Cortex of kidney (tissue), 1 donor: ENCODE measurements at places on chromosomes 2 and 18.

GRCh38 chr2:28930205-28930604 is 35.7 kb downstream of the WDR43 start:
- no peak for DNase-seq

- no peak for DNase-seq
Observed at GRCh38 chr2:158644139-158644538, 151.0 kb upstream of the DAPL1 start.

- no peak for DNase-seq
Observed at GRCh38 chr2:124822516-124822915, 797.4 kb downstream of the CNTNAP5 start.

DNA sequence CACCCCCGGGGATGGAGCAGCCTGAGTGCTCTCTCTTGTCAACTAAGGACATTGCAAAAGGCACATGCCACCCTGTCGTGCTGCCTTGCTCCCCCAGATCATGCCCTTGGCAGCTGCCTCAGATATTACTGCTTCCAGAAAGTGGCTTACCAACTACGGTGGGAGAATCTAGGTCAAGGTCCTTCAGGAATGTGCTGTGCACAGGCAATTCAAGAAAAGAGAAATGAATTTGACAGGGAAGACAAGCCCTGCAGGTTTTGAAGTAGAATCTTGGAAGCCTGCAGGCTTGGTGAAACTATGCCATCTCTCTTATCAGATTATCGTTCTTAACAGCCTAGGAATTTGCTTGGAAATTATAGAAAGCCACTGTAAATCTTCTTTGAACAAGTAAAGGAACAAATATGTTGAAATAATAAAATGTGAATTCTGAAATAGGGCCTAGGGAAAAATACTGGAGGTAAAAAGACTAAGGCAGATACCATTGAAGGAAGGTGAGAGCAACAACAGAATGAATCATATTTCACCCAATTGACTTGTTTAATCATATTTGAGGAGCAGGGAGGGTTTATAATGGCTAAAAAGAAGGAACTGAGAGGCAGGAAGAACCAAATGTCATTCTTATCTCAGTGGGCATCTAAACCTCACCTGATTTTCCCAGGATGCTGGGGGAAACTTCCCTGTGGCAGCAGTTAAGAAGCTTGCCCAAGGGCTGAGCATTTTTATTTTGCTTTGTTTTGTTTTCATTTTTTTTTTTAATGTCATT is 94.0 kb upstream of the GLS start:
- DNase-seq = no peak

GRCh38 chr2:232609607-232610006 is 23.8 kb upstream of the EFHD1 start:
- DNase-seq = no peak

DNA sequence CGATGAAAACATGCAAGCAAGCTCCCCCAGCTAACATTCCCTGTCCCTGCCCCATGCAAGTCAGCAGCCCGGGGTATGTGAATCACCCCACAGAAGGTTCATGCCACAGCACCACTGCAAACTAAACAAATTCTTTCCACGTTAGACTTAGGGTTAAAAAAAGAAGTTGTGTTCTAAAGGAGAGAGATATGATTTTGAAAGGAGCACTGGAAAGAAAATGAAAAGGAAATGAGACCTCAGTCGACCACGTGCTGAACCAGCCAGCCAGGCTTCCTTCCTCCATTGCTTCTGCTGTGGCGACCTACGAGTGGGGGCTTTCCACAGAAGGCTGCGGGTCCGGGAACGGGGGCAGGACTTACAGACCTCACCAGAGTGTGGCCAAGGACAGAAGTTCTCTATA is 52.0 kb downstream of the ARL4C start:
- no peak for DNase-seq

GRCh38 chr18:79118797-79119196 is 49.6 kb downstream of the ATP9B start:
- no peak for DNase-seq

DNA sequence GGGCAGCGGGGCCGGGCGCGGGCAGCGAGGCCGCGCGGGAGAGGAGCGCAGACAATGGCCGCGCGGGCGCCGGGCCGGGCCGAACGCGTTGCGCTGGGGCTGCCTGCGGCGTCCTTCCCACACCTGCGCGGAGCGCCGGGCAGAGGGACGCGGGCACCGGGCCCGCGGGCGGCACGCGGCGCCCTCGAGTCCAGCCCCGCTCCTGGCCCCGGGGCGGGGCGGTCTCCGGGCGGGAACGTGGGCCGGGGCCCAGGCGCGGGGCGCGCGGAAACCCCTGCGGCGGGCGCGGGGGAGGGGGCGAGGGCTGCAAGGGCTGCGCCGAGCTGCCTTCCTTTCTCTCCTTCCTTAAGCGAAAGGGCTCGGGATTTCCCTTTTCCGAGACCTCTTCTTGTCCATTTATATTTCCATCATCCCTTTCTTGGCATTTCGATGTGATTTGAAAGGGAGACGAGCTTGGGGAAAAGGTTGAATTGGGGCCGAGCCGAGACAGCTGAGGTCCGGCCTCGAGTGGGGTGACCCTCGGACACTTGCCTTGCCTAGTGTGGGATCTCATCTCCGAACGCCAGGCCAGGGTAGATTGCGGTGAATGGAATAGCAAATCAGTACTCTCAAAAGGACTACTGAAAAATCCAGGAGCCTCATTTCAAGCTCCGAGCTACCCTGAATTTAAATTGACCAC is 676 bp downstream of the KLHL23 start:
- DNase-seq = no peak

DNA sequence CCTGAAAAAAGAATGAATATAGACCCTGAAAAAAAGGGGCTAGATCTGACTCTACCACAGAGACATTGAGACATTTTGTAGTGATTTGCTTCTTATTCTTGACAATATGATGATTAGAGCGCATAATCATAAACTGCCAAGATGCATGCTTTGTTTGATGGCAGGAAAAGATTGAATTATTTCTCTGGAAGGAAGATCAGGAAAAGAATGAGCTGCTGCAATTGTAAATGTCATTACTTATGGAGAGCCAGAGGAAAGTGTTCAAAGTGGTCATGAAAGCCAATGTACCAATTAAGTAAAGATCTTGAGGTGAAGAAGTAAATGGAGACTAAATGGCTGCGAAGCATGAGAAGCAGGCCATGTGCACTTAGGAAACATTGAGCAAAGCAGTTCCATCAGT is 126.4 kb upstream of the NXPH2 start:
- DNase-seq = no peak

- DNase-seq = no peak
Observed at GRCh38 chr18:36412778-36413177, 115.3 kb downstream of the FHOD3 start.

GRCh38 chr2:166891727-166892126 is 3.4 kb downstream of the XIRP2 start:
- DNase-seq = no peak

GRCh38 chr18:50895350-50896045 is 16.6 kb downstream of the ME2 start:
- DNase-seq = no peak

GRCh38 chr2:55225481-55226020 is 6.5 kb downstream of the CLHC1 start:
- no peak for DNase-seq

GRCh38 chr2:124973396-124973795 is 948.3 kb downstream of the CNTNAP5 start:
- DNase-seq = no peak

- DNase-seq = no peak
Observed at GRCh38 chr2:237662671-237663093, 35.3 kb downstream of the LRRFIP1 start.

DNA sequence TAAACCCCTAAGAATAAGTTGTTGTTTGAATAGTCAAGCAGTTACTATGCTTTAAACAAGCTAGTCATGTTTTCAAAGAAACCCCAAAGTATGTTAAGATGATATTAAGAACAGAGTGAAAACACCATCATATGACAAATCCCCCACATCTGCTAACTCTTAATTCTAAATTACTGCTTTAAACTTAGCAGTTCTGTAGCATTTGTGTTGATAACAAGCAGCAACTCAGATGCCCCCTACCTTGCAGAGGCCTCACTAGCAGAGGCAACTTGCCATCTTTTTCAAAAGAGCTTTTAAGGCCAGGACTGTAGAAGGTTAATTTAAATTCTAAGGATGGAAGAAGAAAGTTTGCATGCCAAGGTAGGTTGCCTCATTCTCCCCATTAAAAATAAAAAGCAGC is 376.2 kb downstream of the SETBP1 start:
- no peak for DNase-seq

GRCh38 chr2:64186699-64187605 is 42.7 kb upstream of the PELI1 start:
- no peak for DNase-seq

DNA sequence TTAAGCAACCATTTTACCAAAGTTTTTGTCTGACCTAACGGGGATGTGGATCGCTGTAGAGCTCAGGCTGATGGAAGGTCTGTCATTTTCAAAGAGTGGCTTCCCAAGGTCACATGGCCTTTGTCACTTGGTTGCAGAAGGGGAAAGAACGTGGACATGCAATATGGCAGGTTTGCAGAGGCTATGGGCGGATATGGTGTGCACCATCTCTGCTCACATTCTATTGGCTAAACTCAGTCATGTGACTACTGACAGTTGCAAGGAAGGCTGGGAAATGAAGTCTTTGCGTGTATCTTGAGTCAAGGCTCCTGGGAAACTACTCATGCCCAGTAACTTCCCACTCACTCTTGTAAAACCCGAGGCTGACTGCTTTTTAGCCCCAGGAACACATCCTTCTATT is 96.8 kb downstream of the ST6GAL2 start:
- DNase-seq = no peak

GRCh38 chr18:987325-988186 is 82.9 kb downstream of the ADCYAP1 start:
- no peak for DNase-seq

DNA sequence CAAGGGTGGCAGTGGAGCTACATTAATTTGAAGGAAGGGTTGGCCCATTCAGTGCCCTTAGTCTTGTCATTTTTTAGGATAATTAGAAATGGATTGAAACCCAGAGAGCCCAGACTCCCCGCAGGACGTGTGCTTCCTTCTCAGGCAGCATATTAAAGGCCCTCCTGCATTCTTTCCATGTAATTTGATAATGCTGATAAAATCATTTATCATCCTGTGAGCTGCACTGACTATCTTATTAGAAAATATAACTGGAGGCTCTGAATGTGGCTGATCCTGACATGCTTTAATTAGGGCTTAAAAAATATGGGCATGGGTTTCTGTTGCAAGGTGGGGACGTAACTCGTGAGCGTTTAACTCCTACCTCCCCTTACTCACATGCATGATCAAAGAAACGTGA is 148.1 kb downstream of the ACKR3 start:
- no peak for DNase-seq

GRCh38 chr18:10530852-10531251 is 5.0 kb downstream of the NAPG start:
- DNase-seq = no peak

DNA sequence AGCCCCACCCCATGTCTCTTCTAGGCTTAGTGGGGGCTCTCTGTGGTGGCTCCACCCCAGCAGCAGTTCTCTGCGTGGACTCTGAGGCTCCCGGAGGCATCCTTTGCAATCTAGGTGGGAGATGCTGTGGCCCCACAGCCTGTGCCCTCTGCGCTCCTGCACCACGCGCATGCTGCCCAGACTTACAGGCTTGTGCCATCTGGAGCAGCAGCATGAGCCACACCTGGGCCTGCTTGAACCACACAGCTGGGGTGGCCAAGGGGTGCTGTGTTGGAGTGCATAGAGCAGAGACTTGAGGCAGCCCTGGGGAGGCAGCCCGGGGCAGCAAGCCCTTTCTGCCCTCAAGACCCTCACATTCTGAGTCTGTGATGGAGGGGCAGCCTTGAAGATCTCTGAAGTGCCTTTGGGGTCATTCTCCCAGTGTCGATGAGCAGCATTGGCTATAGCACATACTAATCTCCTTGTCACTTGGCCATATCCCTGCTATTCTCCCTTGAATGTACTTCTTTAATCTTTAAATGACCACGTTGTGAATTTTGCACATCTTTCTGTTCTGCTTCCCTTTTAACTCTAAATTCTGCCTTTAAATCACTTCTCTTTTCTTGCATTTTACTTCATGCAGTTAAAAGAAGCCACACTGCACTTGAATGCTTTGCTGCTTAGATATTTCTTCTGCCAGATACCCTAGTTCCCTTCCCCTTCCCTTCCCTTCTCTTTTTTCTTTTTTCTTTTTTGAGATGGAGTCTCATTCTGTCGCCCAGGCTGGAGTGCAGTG is 62.4 kb downstream of the NCAPH start:
- no peak for DNase-seq

GRCh38 chr2:207434899-207435465 is 94.8 kb upstream of the CREB1 start:
- no peak for DNase-seq

DNA sequence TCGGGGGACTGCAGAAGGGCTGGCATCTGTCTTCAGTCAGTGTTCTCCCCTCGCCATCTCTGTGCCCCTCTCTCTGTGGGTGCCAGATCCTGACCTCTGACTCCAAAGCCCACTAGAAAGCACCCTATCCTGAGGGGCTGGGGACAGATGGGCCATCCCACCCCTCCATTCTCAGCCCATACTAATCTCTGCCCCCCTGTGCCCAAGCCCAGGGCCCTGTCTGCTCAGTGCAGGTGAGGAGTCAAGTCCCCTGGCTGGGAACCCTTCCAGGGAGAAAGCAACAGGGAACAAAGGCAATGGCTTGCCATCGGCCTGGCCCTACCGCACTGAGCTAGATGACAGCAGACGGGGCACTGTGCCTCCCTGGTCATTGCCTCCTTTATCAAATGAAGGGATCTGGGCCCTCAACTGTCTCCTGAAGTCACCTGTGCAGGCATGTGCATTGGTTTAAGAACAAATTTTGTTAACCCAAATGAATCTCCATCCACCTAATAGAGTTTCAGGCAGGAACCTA is 42.7 kb upstream of the ID2 start:
- no peak for DNase-seq

DNA sequence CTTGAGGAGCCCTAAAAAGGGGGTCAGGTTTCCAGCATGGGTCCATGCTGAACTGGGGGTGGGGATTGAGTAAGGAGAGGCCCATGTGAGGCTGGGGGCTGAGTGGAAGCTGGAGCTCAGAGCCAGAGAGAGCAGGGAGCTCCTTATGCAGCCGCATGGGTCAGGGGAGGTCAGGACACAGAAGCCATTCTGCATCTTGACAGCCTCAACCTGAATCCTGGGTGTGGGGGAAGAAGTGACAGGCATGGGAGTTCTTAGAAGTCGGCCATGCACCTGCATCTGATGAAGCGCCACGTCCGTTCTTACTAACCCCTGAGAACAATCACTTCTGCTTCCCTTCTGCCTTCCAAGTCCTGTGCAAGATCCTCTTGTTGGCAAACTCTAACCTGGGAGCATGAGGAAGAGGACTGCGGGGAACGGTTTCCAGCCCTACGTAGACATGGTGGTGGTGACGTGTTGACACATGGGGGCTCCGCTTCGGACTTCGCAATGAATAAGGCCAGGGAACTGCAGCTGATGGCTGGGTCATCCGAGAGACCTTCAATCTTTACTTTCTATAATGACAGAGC is 22.3 kb downstream of the GNLY start:
- no peak for DNase-seq

GRCh38 chr18:44679056-44679913 is 1.4 kb upstream of the SETBP1 start:
- no peak for DNase-seq
